Dermis microvascular lymphatic vessel endothelial cell (primary cell): ENCODE measurements at places on chromosomes 6 and 20. TPM values are rescaled to one million over a fixed set of nuclear protein-coding genes. Genes with fewer than 3 reads are reported as not detected.

DNA sequence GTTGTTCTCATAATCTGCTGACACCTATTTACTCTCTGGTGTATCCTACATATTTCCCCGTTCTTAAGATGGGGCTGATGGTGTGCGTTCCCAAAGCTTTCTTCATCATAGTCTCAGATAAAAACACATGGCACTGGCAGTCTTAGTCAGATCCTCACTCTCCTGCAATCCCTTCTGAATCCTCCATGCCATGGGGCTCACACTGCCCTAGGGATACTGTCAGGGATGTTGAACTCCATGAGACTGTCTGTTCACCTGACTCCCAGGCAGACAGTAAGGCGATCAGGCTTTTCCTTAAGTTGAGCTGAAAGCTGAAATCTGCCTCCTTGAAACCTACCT, 76.0 kb downstream of the SLX4IP start:
- peak; percentile 19 for DNase-seq

The HDGFL1 gene
- total RNA-seq, result not detected in 2 replicates

- no peak for DNase-seq
Observed at GRCh38 chr6:163985710-163986109, 571.2 kb downstream of the QKI start.

The WFDC9 gene
- total RNA-seq, result not detected in 2 replicates

GRCh38 chr6:111215131-111215530, 127.8 kb downstream of the SLC16A10 start:
- DNase-seq, result no peak

DNA sequence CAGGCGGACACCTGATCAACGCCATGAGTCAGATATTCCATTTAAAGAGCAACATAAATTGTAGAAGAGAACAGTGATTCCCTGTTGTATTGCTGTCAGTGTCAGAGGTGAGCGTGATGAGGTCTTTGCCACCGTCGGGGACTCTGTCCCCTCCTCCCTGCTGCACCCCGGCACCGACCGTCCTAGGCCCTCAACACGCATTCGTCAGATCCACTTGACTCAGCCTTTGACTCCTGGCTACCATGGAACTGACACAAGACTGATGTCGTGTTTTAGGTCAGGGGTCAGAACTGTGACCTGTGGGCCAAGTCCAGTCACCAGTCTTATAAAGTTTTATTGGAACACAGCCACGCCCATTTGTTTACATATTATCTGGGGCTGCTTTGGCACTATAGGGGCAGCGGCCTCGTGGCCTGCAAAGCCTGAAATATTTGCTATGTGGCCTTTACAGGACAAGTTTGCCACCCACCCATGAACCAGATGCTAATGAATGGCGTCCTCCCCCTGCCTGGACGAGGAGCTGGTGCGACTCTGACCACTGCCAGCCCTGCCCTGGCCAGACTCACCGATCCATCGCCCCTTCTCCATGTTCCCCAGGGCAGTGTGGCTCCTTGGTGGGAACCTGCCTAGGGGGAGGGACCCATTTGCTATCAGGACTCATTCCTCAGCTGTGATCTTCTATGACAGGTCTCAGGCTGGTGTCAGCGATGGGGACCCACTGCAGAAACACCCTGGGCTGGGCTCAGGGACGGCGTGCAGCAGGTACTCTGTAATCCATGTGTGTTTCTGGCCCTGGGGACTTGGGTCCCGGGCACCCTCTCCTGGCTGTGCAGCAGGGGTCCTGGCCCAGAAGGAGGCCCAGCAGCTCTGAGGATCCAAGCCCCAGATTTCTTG, 37.5 kb upstream of the PHACTR3 start:
- no peak for DNase-seq

DNA sequence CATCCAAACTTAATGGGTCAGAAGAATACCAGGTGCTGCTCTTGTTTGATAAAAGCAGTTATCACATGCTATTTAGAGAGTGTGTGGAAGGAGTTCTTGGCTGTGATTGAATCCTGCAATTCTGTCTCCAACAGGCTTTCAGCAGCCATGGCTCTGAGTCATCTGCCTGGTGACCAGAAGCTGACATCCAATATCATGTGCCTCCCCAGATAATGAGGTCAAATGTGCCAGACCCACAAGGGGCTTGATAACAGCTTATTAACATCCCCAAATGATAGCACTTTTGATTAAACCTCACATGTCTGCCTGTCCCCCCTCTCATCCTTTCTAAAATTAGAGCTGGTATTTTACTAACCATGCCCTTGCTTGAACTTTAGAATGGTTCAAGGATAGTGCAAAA, 175.7 kb upstream of the PLN start:
- peak; percentile 13 for DNase-seq

GRCh38 chr6:117264369-117264691, 1.0 kb upstream of the VGLL2 start:
- DNase-seq, result no peak

The GHRH gene
- not detected in 2 replicates for total RNA-seq

DNA sequence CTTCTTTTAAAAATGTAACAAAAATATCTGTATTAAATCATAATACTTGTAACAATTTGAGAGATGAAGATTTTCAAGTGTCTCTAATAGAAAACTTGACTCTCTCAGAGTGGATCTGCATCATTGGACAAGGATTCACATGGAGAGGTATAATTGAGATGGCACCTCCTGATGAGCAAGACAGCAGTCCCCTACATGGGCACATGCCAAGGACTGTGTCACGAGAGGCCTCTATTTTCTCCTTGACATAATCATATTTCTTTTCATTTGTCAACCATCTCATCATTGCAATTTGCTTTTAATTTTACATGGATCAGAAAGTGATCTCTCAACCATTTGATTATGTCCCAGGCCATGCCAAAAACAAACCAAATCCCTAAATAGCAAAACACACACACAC, 206.8 kb upstream of the THEMIS start:
- DNase-seq, result no peak

GRCh38 chr6:17999425-17999824, 12.0 kb upstream of the KIF13A start:
- DNase-seq, result no peak
